ENCODE measurements at places on chromosomes 5 and 9. TPM values are rescaled to one million over a fixed set of nuclear protein-coding genes. Genes with fewer than 3 reads are reported as not detected.
A peak's percentile ranks its signal among the peaks of the same experiment; 100 is the strongest.

The NUTM2G gene
- total RNA-seq: 0.32 TPM

The SLCO4C1 gene
- 20.5 TPM for total RNA-seq

The CNTFR gene
- 2.1 TPM for total RNA-seq

The OGN gene
- total RNA-seq: 43.5 TPM

The CDH9 gene
- 2.2 TPM for total RNA-seq

The BNC2 gene
- total RNA-seq: 20.7 TPM

The SOX30 gene
- total RNA-seq: not detected

The SLC1A3 gene
- total RNA-seq: 42.3 TPM

The AP3B1 gene
- 41.4 TPM for total RNA-seq

The FCN1 gene
- total RNA-seq: not detected

The CWC27 gene
- total RNA-seq: 15.8 TPM

The DPP7 gene
- total RNA-seq: 206 TPM

GRCh38 chr9:114798780-114799427, 6.9 kb downstream of the TNFSF15 start:
- DNase-seq: no peak
- no peaks in the 10 kb centered on the region for H3K27me3 ChIP-seq
- peak overlapping the region; percentile 30 for H3K27ac ChIP-seq
- H3K36me3 ChIP-seq: no peaks in the 10 kb centered on the region
- no peak overlapping the region for H3K4me3 ChIP-seq

- H3K27me3 ChIP-seq: no peaks in the 10 kb centered on the region
- no peak overlapping the region for H3K27ac ChIP-seq
- DNase-seq: no peak
- H3K4me3 ChIP-seq: no peak overlapping the region
These were observed 16.5 kb downstream of the RXRA start for GRCh38 chr9:134342746-134343115.

DNA sequence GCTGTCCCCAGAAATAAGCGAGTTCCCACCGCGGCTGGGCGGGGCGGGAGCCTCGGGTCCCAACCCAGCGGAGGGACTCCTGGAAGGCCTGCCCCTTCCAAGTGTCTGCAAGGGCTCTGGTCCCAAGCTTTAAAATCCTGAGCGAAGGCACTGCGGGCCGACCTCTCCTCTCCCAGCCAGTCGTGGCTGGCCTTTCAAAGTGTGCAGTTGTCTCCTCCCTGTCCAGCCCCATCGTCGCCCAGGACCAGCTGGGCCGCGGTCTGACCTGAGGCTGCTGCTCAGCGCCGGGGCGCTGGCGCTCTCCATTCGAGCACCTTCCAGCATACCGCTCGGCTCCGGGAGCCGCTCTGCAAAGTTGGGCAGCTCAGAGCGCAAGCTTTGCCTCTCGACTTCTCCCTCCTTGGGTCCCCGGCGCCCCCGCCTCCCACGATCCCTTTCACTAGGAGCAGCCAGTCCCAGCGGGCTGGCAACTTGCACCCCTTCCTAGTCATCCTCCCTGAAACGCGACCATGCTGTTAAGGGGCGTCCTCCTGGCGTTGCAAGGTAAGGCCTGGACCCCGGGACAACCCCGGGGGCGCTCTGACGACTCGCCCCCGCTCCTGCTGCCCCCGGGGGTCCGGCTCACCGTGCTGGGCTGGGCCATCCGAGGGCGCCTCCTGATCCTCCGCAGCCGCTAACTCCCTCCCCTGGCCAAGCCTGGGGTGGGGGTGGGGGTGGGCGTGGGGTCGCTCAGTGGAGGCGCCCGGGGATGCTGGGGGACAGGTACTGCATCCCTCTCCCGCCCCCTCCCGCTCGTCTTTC, at the start of gene MAMDC2:
Gene MAMDC2, plus strand, starts transcription at position 160 of the 801 bp plus-strand sequence. Its CDS starts 350 bp downstream, at position 510.
- peaks cover 27% of the 10 kb centered on the region for H3K27me3 ChIP-seq
- no peaks in the 10 kb centered on the region for H3K4me1 ChIP-seq
- no peaks in the 10 kb centered on the region for H3K36me3 ChIP-seq

DNA sequence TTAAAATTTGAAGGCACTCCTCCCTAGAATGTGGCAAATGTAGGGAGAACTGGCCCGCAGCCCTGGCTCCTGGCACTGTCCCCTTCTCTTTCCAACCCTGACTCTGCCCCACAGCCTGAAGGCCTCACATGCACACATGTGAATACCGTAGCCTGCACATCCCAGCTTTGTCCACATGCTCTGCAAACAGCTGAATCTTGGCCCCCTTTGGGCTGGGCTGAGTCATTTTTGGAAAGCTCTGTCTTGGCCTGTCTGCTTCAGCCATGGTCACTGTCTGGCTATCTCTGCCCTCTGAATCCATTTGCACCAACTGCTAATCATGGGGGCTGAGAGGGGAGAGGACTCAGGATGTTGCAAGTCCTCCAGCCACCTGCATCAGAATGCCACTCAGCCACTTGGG, 22.1 kb upstream of the GALNT10 start:
- H3K36me3 ChIP-seq: no peaks in the 10 kb centered on the region
- H3K4me3 ChIP-seq: no peak overlapping the region

DNA sequence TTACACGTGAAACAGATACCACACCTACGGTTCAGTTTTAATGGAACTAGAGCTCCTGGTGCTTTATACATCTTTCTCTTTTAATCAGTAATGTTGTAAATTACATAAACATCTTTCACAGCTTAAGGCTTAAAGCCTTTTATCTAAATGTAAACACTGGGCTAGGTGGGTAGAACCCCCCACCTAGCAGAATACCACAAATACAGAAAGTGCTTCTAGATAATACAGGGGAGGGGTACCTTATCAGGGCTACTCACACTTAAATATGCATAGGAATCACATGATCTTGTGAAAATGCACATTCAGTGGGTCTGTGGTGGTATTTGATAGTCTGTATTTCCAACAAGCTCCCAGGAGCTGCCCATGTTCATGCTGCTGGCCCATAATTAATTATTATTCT, 256.4 kb upstream of the TARS1 start:
- no peak overlapping the region for H3K4me3 ChIP-seq
- H3K36me3 ChIP-seq: no peaks in the 10 kb centered on the region
- no peak for DNase-seq
- no peak overlapping the region for H3K27ac ChIP-seq
- H3K4me1 ChIP-seq: no peaks in the 10 kb centered on the region

DNA sequence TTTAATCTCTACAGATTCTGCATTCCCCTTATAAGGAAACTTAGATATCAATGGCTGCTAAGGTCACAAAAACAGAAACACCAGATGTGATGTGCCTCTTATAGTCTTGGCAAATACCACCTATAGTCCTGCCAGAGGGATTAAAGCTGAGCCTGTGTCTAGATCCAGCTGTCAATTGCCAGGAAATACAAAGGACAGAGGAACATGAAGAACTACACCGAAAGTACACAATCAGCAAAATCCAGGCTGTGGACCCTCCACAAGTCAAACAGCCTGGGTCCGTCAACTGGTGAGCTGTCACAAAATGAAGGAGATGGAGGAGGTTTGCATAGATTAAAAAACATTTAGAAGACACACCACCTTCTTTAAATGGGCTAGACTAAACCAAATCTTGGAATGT, 85.4 kb downstream of the KLF4 start:
- H3K36me3 ChIP-seq: no peaks in the 10 kb centered on the region
- DNase-seq: no peak
- H3K4me3 ChIP-seq: no peak overlapping the region
- peaks cover 12% of the 10 kb centered on the region for H3K4me1 ChIP-seq
- H3K27ac ChIP-seq: no peak overlapping the region

- peaks cover 6% of the 10 kb centered on the region for H3K27me3 ChIP-seq
- H3K36me3 ChIP-seq: no peaks in the 10 kb centered on the region
- H3K4me3 ChIP-seq: no peak overlapping the region
- peak; percentile 67 for DNase-seq
These were observed 26.0 kb downstream of the GABRP start for GRCh38 chr5:170809551-170809950.

DNA sequence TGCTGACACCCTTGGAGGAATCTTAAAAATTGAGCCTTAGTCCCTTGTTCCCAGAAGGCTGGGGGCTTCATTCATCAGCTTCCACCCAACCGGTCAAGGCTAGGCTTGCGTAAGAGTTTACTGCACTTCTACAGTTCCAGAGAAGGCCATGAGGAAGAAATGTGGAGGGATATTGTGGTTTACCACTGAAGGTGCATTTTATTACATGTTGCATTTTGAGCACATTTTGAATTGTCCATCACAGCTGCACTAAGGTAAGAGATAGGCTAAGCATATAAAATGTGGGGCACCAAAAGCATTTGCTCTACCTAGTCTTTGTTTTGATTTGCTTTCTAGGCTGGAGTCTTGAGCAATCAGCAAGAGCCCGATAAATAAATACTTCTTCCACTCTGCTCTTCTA, 167.1 kb upstream of the PAPPA start:
- no peaks in the 10 kb centered on the region for H3K27me3 ChIP-seq
- H3K36me3 ChIP-seq: no peaks in the 10 kb centered on the region
- DNase-seq: no peak
- no peaks in the 10 kb centered on the region for H3K4me1 ChIP-seq

DNA sequence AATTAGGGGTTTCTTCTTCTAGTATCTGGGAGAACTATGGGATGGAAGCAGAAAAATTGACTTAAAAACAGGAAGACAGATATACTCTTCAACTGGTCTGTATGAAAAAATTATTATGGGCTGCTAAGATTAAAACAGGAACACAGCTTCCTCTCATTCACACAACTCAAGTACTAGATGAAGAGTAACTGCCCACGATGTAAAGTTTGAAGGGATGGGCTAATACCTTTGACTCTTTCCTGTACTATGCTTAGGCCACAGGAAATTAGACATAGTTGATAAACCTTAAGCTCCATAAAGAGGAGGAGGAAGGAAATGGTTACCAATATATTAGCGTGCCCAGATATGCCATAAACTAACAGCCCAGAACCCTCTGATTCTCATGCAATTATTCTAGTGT, 88.6 kb downstream of the ANKRD31 start:
- H3K27me3 ChIP-seq: no peaks in the 10 kb centered on the region
- no peak overlapping the region for H3K27ac ChIP-seq
- no peak overlapping the region for H3K4me3 ChIP-seq
- H3K4me1 ChIP-seq: no peaks in the 10 kb centered on the region

GRCh38 chr9:92895812-92896436, 18.1 kb upstream of the ZNF484 start:
- no peak for DNase-seq
- H3K27me3 ChIP-seq: no peaks in the 10 kb centered on the region
- H3K4me3 ChIP-seq: no peak overlapping the region
- no peaks in the 10 kb centered on the region for H3K36me3 ChIP-seq
- H3K4me1 ChIP-seq: peaks cover 3% of the 10 kb centered on the region
- no peak overlapping the region for H3K27ac ChIP-seq

- H3K27ac ChIP-seq: no peak overlapping the region
- H3K27me3 ChIP-seq: no peaks in the 10 kb centered on the region
- H3K4me1 ChIP-seq: no peaks in the 10 kb centered on the region
- H3K4me3 ChIP-seq: no peak overlapping the region
These were observed 74.5 kb downstream of the ADAMTS12 start for GRCh38 chr5:33817301-33817700.

DNA sequence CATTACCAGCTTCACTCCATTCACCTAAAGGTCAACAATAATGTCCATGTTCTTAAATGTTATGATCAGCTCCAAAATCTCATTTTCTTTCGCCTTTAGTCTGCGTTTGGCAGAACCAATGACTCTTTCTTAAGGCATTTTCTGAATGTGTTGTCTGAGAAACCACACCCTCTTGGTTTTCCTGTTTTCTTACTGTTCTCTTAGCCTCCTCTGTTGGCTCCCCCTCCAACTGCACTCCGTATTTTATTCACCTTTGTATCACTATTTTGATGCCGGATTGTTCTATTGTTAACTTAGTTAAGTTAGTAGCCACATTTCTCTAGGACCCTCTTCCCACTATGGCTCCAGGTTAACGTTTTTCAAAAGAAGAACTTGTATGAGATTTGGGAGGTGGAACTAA, 185.6 kb downstream of the DMAC1 start:
- H3K4me3 ChIP-seq: no peak overlapping the region
- no peaks in the 10 kb centered on the region for H3K27me3 ChIP-seq
- no peak for DNase-seq
- no peak overlapping the region for H3K27ac ChIP-seq

GRCh38 chr9:133763272-133764183, 25.4 kb upstream of the SARDH start:
- H3K36me3 ChIP-seq: no peaks in the 10 kb centered on the region
- H3K27ac ChIP-seq: no peak overlapping the region
- no peak for DNase-seq
- no peaks in the 10 kb centered on the region for H3K4me1 ChIP-seq
- no peak overlapping the region for H3K4me3 ChIP-seq

- no peaks in the 10 kb centered on the region for H3K36me3 ChIP-seq
- no peak for DNase-seq
- no peaks in the 10 kb centered on the region for H3K4me1 ChIP-seq
- no peak overlapping the region for H3K27ac ChIP-seq
These were observed 20.1 kb upstream of the SMARCA2 start for GRCh38 chr9:1995084-1995483.

DNA sequence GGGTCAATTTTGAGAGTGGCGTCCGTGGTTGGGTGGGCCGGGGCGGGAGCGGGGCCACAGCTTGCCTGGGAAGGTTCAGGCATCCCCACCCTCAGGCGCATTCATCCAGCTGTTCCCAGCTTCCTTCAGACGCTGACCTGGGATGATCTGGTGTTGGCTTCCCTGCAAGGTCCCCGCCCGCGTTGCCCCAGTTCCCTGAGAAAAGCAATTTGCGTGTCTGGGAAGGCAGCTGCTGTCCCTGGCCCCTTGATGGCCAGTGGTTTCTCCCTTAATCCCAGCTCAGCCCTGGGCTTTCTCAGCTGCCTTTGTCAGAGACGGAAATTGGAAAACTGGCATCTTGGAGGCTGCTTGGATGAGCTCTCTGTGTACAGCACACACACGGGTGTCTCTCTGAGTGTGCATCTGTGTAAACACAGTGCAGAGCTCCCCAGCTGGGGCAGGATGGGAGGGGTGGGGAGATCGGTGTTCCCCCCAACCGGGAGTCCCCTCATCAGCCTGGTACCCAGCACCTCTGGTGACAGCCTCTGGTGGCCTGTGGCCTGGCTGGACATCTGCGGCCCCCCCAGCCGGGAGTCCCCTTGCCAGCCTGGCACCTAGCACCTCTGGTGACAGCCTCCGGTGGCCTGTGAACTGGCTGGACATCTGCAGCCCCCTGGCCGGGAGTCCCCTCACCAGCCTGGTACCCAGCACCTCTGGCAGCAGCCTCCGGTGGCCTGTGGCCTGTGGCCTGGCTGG, 94.0 kb downstream of the COL5A1 start:
- peaks cover 31% of the 10 kb centered on the region for H3K4me1 ChIP-seq
- DNase-seq: peak; percentile 41
- no peaks in the 10 kb centered on the region for H3K36me3 ChIP-seq
- H3K27ac ChIP-seq: peak overlapping the region; percentile 43

- no peak overlapping the region for H3K4me3 ChIP-seq
- no peak overlapping the region for H3K27ac ChIP-seq
- no peaks in the 10 kb centered on the region for H3K27me3 ChIP-seq
- no peaks in the 10 kb centered on the region for H3K4me1 ChIP-seq
- H3K36me3 ChIP-seq: no peaks in the 10 kb centered on the region
These were observed 99.2 kb downstream of the UHRF2 start for GRCh38 chr9:6512085-6512657.

DNA sequence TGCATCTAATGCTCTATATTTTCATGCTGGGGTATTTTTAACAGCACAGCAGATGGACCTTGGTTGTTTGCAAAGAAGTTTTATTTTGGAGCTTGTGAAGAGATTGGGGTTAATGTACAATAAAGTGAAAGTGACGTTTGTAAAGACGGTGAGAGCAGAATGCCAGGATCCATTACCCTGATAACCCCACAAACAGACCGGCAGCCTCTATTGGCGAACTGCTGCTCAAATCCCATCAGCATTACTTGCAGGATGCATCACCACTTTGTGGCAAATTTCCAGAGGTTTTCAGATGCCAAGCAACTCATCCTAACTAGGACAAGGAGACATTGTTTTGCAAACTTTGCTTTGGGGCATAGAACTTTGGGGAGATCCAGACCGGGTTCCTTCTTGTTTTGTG, 383.3 kb upstream of the ZNF462 start:
- H3K27me3 ChIP-seq: no peaks in the 10 kb centered on the region
- peaks cover 8% of the 10 kb centered on the region for H3K4me1 ChIP-seq
- no peak for DNase-seq
- no peak overlapping the region for H3K4me3 ChIP-seq
- H3K36me3 ChIP-seq: no peaks in the 10 kb centered on the region
- H3K27ac ChIP-seq: no peak overlapping the region
